ENCODE measurements at places on chromosomes 2 and 18. TPM values are rescaled to one million over a fixed set of nuclear protein-coding genes. Genes with fewer than 3 reads are reported as not detected.

The SNTG2 gene
- not detected for polyA plus RNA-seq

The TSHZ1 gene
- 2.0 TPM for polyA plus RNA-seq

The GATA6 gene
- polyA plus RNA-seq: 0.62 TPM

The SCN9A gene
- 0.49 TPM for polyA plus RNA-seq

The ATOH8 gene
- polyA plus RNA-seq: not detected

The CYS1 gene
- 0.26 TPM for polyA plus RNA-seq

The NT5DC4 gene
- polyA plus RNA-seq: 0.07 TPM

The LYG1 gene
- 0.51 TPM for polyA plus RNA-seq

All from mammary epithelial cell (primary cell).